ENCODE measurements at places on chromosomes 7 and 10.

DNA sequence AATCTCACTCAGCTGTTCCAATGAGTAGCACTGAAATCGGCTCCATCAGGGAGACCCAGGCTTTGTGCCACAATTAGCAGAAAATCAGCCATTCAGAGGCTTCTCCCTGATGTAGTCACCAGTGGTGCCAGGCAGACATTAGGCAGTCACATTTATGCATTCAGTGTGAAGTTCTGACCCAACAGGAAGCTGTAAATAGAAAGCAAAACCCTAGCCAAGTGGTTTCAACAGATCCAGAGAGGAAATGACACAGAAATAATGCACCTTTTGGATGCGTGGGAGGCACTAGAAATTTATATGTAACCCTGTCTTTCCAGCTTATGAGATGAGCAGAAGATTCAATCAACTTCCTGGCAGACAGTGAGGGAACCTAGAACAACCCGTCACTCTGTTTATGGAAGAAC is 186.4 kb downstream of the PDE1C start:
- DNase-seq = peak; percentile 45

GRCh38 chr7:27955011-27955410 is 215.0 kb downstream of the TAX1BP1 start:
- no peak for DNase-seq

GRCh38 chr7:2309889-2310331 is 4.3 kb downstream of the SNX8 start:
- DNase-seq = peak; percentile 93

GRCh38 chr10:60430017-60430416 is 40.3 kb upstream of the ANK3 start:
- DNase-seq = peak; percentile 57

- peak; percentile 9 for DNase-seq
Observed at GRCh38 chr7:78472519-78472918, 673.9 kb downstream of the PHTF2 start.

GRCh38 chr7:41706228-41706930 is 3.5 kb upstream of the INHBA start:
- no peak for DNase-seq

DNA sequence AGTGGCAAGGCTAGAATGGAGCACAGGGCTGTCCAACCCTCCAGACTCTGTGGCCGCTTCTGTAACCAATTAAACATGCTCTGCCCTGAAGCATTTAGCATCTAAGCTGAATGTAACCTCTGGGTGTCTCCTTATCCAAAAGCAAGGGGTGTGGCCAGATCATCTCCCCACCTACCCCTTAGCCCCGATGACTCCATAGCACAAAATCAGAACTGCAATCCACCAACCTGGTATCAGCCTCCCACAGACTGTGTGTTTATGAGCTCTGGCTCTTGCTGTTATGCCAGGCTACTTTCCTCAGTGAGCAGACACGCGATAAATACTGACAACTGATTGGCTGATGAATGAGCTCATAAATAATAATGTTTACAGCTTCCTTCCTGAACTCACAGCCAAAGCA is 3.2 kb downstream of the FRMD4A start:
- DNase-seq = peak; percentile 53

DNA sequence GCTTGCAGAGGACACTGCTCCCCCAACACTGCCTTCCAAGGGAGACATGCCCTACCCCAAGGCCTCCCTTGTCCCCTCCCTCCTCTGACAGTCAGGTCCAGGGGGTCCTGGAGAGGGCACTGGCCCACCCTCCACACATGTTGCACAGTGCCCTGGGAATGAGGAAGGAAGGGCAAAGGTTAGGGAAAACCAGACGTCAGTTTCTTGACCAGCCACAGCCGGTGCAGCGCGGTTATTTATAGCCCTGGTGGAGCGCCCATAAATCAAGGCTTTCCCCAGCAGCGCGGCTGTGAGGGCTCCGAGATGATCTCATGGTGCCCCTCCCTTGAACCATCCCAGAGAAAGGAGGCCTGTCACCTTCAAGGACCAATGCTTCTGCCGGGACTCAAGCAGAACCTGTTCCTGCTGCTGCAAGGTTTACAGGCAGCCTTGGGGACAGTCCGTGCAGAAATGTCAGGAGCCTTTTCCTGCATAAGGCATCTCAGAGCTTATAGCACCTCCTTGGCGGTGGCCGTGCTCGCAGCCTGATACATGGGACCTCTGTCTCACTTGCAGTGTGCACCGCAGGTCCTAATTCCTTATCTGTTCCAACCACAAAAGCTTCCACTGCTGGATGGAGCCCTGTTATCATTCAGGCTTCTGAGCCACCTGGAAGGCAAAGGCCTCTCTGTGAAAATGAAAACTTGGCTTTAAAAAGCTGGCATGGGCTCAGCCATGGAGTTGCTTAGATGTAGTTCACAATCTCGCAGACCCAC is 127.3 kb downstream of the LHPP start:
- peak; percentile 73 for DNase-seq

DNA sequence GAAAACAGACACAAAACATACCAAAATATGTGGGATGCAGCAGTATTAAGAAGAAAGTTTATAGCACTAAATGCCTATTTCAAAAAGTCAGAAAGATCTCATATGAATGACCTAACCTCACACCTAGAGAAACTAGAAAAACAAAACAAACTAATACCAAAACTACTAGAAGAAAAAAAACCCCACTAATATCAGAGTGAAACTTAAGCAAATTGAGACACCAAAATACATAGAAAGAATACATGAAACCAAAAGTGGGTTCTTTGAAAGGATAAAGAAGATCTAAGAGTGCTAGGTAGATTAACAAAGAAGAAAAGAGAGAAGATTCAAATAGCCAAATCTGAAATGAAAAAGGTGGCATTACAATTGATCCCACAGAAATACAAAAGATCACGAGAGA is 494.1 kb downstream of the SH2D4B start:
- DNase-seq = no peak

Measured in osteoblast (primary cell).